Right hindlimb (tissue), 1 donor: ENCODE measurements at places on chromosomes 1 and 21.

GRCh38 chr21:45511661-45512431 lies 30.4 kb downstream of the SLC19A1 start:
- DNase-seq: no peak

DNA sequence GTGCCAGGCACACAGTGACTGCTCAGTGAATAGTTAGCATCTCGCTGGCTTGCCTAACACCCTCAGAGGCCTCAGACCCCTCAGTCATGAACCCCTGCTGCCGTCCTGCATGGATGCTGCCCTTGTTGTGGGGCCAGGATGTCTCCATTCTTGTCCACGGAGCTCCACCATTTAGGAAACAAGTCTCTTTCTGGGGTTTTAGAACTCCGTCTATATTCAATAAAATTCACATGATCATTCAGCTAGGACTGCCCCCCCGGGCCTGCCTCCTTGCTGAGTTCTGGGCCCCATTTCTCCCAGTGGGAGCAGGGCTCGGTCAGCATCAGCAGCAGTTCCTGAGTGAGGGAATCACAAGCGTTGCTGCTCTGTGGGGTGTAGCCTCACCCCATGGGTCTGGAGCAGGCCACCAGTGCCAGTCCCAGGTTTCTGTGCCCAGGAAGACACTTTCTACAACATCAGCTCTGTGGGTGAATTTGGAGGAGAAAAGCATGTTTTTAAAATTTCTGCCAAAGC lies 134.1 kb downstream of the RHOU start:
- no peak for DNase-seq

DNA sequence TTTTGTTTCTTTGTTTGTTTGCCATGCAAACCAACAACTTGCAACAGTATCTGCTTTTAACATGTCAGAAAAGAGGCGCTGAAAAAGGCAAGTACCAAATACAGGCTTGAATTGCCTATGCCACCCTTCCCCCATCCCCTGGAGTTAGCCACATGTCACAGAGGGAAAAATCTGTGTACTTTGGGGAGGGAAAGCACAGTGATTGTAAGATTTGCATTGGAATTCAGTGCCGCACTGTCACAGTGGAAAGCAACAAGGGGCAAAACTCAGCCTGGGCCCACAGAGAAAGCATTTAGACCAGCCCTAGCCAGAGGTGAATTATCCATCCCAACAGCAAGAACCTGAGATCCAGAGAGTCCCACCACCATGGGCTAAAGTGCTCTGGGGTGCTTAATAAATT lies 52.4 kb upstream of the ACADM start:
- no peak for DNase-seq

- DNase-seq: no peak
These were observed 6.0 kb upstream of the STMN1 start for GRCh38 chr1:25912076-25912831.

- DNase-seq: no peak
These were observed 9.2 kb upstream of the H6PD start for GRCh38 chr1:9225411-9225785.
